ENCODE measurements at places on chromosomes 13 and 19. TPM values are rescaled to one million over a fixed set of nuclear protein-coding genes. Genes with fewer than 3 reads are reported as not detected.

Gene ASPDH
- 115 TPM for polyA plus RNA-seq

DNA sequence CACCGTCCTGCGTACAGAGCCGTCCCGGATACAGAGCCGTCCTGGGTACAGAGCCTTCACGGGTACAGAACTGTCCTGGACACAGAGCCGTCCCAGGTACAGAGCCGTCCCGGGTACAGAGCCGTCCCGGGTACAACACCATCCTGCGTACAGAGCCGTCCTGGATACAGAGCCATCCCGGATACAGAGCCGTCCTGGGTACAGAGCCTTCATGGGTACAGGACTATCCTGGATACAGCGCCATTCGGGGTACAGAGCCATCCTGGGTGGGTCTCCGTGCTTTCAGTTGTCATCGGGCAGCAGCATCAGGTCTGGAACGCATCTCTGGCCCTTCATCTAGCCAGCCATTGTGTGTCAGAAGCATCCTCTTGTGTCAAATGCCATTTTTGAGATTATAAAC, 222.3 kb upstream of the SOX1 start:
- DNase-seq: no peak

DNA sequence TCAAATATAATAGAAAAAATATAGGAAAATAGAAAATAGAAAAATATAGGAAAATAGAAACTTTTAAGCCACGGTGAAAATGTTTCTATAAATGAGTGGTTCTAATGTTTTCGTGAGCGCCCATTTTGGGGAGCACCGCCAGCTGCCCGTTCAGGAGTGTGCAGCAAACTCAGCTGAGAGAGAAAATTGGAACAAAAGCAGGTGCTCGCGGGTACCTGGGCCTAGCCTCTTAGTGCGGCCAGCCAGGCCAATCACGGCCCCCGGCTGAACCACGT, 204 bp upstream of the PDX1 start:
- no peak for DNase-seq

DNA sequence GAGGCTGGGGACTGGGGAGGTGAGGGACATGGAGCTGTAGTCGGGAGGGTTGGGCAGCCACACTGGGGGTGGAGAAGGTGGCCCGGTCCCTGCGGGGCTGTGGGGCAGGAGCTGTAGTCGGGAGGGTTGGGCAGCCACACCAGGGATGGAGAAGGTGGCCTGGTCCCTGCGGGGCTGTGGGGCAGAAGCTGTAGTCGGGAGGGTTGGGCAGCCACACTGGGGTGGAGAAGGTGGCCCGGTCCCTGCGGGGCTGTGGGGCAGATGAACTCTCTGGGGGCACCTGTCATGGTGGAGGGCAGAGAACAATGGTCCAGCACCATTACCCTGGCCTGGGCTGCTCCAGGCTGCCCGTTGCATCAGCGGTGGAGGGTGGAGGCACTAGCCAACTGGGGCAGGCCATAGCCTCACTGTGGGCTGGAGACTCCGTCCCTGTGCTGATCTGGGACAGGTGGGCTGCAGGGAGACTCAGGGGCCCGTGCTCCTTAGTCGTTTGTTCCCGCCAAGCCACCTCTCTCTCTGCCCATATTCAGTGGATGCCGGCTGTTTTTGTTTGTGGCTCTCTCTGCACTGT, 51.4 kb downstream of the ATP11A start:
- no peak for DNase-seq

Gene SIGLEC8
- polyA plus RNA-seq: not detected

- DNase-seq: no peak
These were observed 11.6 kb upstream of the NAA16 start for GRCh38 chr13:41299316-41300094.

DNA sequence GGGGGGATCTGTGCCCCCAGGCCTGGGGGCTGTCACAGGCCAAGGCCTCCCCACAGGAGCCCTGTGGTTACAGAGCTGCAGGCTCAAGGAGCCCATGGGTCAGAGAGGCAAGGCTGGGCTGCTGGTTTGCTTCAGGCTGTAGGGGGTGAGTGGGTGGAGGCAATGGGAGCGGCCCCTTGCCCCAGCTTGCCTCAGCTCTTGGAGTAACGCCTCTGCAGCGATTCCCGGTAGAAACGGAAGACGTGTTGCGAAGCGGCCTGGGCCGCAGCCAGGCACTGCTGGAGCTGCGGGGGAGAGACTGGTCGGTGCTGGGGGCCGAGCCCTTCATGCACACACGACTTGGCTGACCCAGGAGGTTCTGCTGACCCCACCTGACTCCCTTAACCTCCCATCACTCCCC, 10.1 kb downstream of the TMEM91 start:
- no peak for DNase-seq

Gene TSHZ3
- 1.7 TPM for polyA plus RNA-seq

- DNase-seq: no peak
These were observed 574.8 kb downstream of the IRS2 start for GRCh38 chr13:109211616-109212015.

- DNase-seq: no peak
These were observed 27.5 kb upstream of the KATNAL1 start for GRCh38 chr13:30334663-30335386.

Gene LTBP4
- 52.1 TPM for polyA plus RNA-seq

- DNase-seq: no peak
These were observed 1546.2 kb downstream of the OLFM4 start for GRCh38 chr13:54574791-54575190.

DNA sequence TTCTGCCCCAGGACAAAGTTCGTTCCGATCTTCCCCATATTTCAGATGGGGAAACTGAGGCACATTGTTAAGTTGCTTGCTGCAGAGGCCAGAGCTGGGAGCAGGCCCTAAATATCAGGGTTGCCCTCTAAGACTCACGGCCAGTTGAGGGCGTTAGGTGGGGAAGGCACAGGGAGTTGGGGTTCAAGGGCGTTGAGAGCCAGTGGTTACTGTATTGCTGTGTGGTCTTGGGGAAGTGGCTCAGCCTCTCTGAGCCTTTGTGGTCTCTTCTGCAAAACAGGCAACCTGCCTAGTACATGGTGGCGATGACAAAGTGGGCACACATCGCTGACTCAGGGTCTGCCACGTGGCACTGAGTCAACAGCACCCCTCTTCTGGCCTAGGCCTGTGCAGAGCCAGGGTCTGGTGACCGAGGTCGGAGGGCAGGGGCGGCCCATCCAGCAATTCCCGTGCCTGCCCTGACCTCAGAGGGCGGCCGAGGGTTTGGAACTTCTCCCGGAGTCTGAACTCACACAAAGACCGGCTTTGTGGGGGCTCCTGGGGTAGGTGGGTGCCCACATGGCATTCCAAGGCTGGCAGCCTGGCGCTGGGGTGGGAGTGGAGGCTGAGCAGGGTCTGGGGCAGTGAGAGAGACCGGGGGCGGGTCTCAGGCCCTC, 10.2 kb downstream of the TNFAIP8L1 start:
- DNase-seq: no peak

Gene REEP6
- 60.0 TPM for polyA plus RNA-seq

- no peak for DNase-seq
These were observed 28.2 kb downstream of the RASL11A start for GRCh38 chr13:27298849-27299248.

GRCh38 chr19:33459222-33460090, 62.1 kb downstream of the PEPD start:
- DNase-seq: no peak

Gene SGCG
- polyA plus RNA-seq: not detected

DNA sequence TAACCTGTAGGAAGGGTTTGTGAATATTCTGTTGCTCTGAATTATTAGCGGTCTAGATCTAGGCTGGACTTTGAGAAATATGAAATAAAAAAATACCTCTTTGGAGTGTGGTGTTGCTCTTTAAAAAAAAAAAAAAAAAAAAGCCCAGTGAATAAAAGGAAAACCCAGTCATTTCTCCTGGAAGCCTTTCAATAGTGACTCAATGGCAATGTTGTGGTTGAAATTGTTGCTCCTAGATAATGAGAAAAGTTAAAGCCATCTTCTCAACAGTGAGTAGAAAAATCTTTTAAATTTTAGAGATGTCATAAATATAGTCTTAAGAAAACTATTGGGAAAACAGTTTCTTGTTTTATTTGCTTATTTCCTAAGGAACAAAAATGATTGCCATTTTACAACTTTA, 135.3 kb downstream of the RFC3 start:
- no peak for DNase-seq

DNA sequence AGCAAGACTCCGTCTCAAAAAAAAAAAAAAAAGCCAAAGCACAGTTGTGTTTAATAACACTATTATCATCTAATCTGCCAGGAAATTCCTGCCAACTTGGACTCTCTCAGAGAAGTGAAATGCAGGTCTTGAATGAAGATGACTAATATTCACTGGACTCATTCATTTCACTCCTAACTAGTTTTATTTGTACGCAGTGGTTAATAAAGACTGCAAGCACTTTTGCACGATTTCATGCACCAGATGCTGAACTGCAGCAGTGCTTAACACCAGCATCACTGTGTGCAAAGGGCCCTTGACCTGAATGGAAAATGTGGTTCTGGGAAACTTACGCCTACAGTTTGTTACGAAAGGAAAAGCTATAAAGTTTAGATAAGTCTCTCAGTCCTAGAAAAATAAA, 63.3 kb downstream of the DHRS12 start:
- peak; percentile 71 for DNase-seq

GRCh38 chr19:1980809-1981181, 34.7 kb downstream of the BTBD2 start:
- peak; percentile 74 for DNase-seq

Gene LILRA1
- polyA plus RNA-seq: 0.43 TPM

Gene A1BG
- polyA plus RNA-seq: 19.0 TPM

GRCh38 chr13:36345438-36346221, 564 bp downstream of the SPART start:
- DNase-seq: peak; percentile 85

GRCh38 chr19:17026706-17027534, at the start of gene CPAMD8:
Gene CPAMD8, minus strand, starts transcription at chr19:17026810. Its CDS starts 168 bp downstream, at chr19:17026642.
- DNase-seq: peak; percentile 87

DNA sequence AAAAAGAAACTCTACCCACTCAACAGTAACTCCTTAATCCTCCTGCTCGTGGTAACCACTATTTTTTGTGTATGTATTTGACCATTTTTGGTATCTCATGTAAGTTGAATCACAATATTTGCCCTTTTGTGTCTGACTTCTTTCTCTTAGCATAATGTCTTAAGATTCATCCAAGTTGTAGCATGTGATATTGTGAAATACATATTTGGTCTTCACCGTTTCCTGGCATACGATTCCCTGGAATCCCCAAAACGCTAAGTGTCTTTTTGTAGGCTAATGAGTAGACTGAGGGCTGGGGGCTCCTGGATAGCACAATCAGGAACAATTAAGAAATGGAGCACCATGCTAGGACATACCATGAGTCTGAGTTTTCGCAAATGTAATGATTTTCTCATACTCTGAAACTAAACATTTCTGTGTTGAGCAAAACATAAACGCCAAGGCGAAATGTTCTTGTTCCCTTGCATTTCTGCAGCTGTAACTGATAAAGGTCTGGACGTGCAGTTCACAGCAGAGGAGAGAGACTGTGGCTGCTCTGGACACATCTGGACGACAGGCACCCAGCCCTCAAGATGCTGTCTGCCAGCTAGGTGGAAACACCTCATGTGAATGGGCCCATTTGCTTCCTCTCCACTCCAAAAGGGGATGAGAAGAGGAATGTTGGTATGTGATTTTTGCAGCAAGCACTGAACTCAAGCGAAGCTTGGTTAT, 38.4 kb downstream of the BRD4 start:
- DNase-seq: no peak

GRCh38 chr19:33564836-33565338, 43.3 kb upstream of the PEPD start:
- no peak for DNase-seq

Gene ZBTB7A
- polyA plus RNA-seq: 8.9 TPM

Gene PRTN3
- polyA plus RNA-seq: not detected

DNA sequence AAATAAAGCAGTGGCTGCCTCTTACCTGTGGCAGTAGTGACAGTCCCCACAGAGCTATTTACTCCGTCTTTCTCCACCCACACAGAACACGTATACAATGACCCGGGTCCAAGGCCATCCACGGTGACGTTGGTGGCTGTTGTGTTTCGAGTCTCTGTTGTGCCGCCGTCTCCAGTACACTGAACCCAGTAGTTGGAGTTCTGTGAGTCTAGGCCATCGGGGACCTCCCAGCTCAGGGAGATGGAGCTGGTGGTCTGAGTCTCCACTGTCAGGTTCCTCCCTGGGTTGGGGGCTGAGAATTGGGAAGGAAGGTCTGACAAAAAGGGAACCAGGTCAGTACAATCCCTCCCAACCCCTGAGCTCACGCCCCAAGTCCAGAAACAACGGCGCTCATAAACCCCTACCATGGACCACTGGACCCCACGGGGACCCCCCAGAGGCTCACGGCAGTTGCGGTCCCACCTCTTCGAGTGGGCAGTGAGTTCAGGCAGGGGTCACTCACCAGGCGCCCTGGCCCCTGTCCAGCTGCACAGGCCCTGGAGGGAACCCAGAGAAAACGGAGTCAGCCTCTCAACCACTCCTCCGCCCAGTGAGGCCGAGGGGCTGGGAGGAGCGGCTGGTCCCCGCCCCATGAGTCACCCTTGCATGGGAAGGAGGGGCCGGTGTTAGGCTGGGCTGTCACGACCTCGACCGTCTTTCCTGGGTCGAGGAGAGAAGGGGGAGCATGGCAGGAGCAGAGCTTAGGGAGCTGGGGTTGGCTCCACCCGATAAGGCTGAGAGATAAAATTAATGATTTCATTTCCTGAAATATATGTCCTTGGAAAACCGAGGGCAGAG, 2.4 kb downstream of the PTPRH start:
- peak; percentile 96 for DNase-seq

Gene ZFR2
- polyA plus RNA-seq: not detected

Gene FXYD3
- 26.4 TPM for polyA plus RNA-seq

Gene CACNG7
- not detected for polyA plus RNA-seq

Gene IGFL1
- polyA plus RNA-seq: not detected

Gene CYP2A13
- polyA plus RNA-seq: not detected

Gene TPTE2
- polyA plus RNA-seq: not detected

- DNase-seq: no peak
These were observed 4.2 kb downstream of the EPS15L1 start for GRCh38 chr19:16467581-16467980.

DNA sequence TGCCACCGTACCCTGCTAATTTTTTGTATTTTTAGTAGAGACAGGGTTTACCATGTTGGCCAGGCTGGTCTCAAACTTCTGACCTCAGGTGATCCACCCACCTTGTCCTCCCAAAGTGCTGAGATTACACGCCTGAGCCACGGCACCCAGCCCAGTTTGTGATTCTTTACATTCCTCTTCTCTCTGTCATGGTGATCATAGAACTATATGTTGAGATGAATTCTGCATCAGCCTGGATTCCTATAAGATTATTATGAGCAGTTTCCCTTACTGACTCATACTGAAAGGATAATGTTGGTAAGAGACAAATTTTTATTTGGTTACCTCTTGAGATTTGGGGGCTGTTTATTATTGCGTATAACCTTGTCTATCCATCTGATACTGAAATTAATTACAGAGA, 121.5 kb upstream of the CSNK1A1L start:
- no peak for DNase-seq

- no peak for DNase-seq
These were observed 7.8 kb downstream of the EBPL start for GRCh38 chr13:49683489-49683888.

- no peak for DNase-seq
These were observed 418.2 kb downstream of the KLF12 start for GRCh38 chr13:73715911-73716510.

GRCh38 chr13:111893071-111893606, 173.8 kb upstream of the SOX1 start:
- DNase-seq: peak; percentile 52

Measured in kidney (tissue), 22 donors.